ENCODE measurements at places on chromosomes 16 and 17.
A peak's percentile ranks its signal among the peaks of the same experiment; 100 is the strongest.

GRCh38 chr17:77834170-77835115 is 124.1 kb upstream of the TNRC6C start:
- DNase-seq = peak; percentile 54

GRCh38 chr17:14918540-14918939 is 346.6 kb downstream of the PMP22 start:
- no peak for DNase-seq

- DNase-seq = no peak
Observed at GRCh38 chr17:39339272-39339671, 62.2 kb downstream of the FBXL20 start.

DNA sequence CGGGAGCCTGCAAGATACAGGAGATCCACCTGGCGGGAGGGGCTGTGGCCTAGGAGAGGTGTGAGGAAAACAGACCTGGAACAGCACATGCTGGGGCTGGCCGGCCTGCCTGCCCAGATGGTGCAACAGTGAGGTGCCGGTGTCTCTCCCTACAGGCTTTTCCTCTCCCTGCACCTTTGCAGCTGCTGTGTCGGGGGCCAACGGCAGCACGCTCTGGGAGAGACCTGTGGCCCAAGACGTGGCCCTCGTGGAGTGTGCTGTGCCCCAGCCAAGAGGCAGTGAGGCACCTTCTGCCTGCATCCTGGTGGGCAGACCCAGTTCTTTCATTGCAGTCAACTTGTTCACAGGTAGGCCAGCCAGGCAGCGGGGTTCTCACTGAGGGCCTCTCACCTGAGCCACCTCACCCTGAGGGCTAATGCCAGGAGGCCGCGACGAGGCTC is 15.9 kb downstream of the RGS11 start:
- DNase-seq = peak; percentile 87

GRCh38 chr17:12395733-12396354 is 269.8 kb upstream of the MYOCD start:
- no peak for DNase-seq

- no peak for DNase-seq
Observed at GRCh38 chr16:66293207-66293735, 73.2 kb upstream of the CDH5 start.

DNA sequence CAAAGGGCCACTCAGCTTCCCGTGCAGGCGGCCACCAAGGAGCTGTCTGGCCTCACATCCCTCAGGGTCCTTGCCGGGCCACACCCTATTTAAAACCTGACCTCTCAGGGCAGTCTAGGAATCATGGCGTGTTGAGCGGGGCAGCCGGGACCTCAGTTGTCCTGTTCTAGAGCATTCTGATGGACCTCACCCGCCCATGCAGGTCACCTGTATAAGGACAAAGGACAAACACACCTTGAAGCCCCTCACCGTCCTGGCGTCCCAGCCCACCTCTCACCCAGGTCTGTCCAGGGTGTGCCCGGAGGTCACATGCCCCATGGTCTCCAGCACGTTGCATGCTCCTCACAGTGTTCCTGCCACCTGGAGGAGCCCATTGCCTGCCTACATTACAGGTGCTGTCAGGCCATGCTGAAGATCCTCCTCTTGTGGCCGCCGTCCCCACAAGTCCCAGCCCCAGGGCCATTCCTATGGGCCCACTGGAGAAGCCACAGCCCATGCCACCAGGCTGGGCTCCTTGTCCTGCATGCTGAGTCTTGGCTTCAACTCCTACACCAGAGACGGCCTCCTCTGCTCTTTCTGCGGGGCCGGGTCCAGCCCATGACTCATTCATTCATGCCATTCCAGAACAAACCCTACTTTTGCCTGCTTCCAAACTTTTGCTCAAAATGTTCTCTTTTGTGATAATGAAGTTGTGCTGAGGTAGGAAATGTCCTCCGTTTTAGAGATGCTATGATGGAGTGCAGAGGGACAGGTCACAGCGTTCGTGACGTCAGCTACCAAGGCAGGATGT is 46.3 kb downstream of the PEMT start:
- peak; percentile 41 for DNase-seq

DNA sequence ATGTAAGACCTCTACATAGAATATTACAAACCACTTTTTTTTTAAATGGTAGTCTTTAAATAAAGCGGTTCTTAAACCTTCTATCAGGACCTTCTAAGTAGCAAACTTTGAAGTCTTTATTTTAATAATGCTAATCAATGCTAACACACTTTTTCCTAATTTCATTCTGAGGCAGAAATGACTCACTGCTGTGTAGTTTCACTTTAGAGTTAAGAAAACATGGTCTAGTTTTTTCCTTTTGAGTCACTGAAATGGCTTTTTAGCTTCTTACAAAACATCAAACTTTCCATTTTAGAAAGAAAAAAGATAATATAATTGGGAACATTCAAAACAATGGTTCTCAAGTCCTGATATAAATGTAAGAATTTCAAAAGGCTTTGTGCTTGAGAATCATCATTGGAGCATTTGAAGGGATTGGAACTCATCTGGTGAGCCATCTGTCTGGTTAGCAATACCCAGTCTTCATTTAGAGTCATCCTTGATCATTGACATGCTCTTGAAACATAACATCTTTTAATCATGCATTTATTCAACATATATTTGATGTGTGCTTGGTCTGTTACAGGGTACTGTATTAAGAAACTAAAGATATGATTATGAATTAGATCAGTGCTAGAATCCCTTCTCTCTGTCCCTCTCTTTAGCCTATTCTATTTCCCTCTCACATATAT is 258.3 kb upstream of the MON1B start:
- DNase-seq = no peak

GRCh38 chr17:65902155-65902554 is 289.8 kb downstream of the CEP112 start:
- DNase-seq = peak; percentile 81

DNA sequence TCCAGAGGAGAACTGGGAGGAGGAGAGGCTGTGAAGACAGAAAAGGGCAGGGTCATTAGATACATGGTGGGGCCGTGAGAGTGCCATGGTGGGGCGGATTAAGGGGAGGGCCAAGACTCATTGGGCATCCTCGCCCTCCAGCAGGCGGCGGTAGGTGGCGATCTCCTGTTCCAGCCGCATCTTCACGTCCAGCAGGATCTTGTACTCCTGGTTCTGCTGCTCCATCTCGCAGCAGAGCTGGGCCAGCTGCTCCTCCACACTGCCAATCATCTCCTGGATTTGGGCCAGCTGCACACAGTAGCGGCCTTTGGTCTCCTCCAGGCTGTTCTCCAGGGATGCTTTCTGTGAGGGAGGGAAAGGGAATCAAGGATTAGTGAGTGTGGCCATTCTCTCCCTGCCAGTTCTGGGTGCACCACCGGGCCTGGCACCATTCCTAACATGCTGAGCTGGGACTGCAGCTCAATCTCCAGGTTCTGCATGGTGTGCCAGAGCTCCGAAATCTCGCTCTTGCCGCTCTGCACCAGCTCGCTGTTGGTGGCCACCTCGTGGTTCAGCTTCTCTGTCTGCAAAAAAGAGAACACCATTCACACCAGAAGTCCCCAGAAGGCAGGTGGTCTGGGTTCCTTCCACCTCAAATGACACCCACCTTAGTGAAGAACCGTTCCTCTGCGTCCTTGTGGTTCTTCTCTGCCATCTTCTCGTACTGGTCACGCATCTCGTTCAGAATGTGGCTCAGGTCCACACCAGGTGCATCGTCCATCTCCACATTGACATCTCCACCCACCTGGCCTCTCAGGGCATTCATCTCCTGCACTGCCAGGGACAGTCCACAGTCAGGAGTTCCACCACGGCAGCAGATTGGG is 129.0 kb downstream of the CCDC144A start:
- DNase-seq = peak; percentile 47

- DNase-seq = no peak
Observed at GRCh38 chr17:70040336-70040735, 34.7 kb upstream of the KCNJ16 start.

DNA sequence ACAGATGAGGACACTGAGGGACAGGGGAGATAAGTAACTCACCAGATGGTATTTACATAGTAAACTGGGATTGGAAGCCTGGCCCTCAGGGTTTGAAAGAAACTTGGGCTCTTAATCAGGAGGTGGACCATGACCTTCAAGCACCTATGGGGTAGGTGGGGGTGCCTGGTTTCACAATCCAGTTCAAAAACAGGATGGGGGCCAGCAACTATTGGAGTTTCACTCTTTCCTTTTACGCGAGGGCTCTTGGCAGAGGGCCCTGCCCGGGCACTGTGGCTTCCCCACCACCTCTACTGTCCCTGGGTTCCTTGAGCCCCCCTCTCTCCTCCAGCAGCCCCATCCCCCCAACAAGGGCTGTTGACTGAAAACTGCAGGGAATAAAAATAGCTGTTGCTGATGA is 11.3 kb upstream of the PRR29 start:
- no peak for DNase-seq

- no peak for DNase-seq
Observed at GRCh38 chr16:58577141-58577540, 52.5 kb downstream of the CNOT1 start.

GRCh38 chr16:82924075-82924854 is 297.5 kb downstream of the CDH13 start:
- DNase-seq = no peak

DNA sequence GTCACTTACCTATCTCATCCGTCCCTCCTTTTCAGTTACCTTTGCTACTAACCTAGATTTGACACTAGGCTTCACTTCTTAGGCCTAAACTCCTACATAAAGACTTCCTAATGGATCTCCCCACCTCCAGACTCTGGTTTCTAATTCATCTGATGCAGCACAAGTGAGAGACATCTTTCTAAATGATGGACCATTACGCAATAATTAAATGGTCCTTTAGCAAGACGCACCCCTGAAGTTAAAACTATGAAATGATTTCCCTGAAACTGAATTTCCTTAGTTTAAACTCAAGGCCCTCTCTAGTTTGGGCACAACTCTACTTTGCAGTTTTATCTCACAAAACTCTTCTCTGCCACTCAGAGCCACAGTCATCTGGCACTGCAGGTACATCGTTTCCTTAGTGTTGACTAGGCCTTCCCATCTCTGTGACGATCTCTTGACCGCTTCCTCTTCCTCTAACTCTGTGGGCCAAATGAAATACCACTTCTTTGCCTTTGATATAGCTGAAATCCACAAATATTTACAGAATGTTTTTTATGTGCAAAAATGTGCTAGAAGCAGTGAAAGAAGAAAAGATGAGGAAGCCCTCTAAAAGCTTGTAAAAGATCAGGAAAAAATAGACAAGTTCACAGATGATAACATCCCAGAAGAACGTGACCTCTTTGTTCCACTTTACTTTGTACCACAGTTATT is 3.3 kb downstream of the SYNRG start:
- no peak for DNase-seq

DNA sequence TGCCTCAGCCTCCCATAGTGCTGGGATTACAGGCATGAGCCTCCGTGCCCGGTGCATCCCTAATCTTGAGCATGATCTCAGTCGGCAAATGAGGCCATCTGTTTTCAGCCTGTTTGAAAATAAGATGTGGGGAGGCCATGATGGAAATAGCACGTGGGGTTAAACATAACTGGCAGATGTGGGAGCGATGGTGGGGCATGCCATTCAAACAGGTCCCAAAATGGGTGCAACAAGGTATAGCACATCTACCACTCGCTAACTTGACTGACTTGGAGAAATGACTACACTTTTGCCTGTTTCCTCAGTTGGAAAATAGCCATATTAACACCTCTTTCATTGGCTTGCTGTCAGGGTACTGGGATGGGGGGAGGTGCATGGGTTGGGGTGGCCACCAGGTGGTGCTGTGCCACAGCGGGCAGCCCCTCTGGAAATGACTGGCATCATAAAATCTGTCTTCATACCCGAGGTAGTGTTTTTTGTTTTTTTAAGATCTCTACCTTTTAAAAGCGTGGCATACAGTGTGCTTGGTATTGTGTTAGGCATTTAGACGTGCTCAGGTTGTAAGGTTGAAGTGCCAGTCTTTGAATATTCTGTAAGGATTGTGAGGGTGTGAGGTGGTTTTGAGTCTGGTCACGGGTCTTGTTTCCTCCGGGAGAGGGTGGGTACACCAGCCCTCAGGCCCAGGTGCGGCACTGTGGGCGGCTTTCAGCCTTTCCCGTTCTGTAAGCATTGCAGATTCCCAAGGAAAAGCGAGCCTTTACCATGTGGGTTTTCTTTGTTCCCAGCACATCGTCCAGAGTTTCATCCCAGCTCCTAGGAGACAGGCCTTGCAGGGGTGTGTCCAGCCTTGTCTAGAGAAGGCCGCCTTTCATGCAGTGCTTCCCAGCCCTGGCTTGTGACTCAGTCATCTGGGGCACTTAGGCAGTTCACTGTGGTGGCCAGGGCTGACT is 2.9 kb upstream of the TTYH2 start:
- peak; percentile 66 for DNase-seq

GRCh38 chr17:82910041-82910481 is 70.2 kb upstream of the ZNF750 start:
- no peak for DNase-seq

DNA sequence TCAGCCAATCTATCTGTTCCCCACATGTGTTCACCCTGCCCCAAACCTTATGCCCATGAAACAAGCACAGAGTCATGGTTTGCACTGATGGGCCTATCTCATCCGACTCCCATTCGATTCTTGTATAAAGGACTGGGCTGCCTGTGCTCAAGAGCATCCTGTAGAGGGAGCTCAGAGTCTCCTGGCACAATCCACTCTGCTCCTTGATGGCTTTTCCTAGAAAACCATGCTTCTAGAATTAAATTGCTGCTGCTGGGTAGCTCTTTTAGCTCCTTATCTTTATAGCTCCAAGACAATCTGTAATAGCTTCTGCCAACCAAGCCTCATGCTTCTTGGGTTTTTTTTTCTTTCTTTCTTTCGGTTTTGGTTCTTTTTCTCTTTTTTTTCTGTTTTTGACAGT is 9.7 kb downstream of the ZNF19 start:
- DNase-seq = peak; percentile 43

DNA sequence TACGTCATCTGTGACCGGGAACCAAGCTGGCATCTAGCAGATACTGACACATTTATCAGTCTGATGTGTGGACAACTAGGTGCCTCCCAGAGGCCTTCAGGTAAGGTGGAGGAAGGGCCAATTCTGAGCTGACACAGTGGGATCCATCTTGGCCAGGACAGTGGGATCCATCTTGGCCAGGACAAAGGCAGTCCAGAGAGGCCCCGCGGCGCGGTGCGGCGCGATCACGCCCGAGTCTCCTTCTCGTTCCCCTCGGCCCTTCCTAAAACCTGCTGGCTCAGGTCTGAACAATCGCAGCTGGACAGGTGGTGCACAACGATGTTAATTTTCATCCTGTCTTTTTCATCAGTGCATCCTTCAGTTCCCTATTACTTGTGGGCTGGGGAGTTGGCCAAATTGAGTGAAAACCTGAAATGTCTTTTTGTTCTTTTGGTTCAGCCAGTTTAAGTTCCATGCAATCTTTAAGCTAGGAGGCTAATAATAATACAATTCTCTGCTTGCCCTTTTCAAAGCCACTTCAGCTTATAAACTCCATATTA is 486 bp upstream of the WSB1 start:
- DNase-seq = no peak

Data from cerebellar cortex (tissue), 1 donor.